SK-MEL-5 (cell line): ENCODE measurements at places on chromosomes 3 and 15.

GRCh38 chr3:28645149-28645548, 296.5 kb upstream of the AZI2 start:
- DNase-seq, result no peak

GRCh38 chr3:168034152-168034928, 61.4 kb downstream of the GOLIM4 start:
- no peak for DNase-seq

DNA sequence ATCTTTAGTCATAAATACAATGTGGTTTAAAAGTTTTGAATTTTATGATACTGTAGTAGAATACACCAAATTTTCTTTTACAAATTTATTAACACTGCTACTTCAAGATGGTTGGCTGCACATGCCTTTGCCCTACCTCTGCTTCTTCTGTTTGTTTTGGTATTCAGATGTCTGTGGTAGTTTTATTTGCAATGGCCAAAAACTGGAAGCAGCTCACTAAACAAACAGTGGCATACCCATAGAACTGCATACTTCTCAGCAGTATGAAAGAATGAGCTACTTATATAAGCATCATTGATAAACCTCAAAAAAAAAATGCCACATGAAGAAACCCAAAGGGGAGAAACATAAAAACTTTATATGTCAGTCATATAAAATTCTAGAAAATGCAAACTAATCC, 19.5 kb downstream of the ARIH2 start:
- DNase-seq, result no peak

DNA sequence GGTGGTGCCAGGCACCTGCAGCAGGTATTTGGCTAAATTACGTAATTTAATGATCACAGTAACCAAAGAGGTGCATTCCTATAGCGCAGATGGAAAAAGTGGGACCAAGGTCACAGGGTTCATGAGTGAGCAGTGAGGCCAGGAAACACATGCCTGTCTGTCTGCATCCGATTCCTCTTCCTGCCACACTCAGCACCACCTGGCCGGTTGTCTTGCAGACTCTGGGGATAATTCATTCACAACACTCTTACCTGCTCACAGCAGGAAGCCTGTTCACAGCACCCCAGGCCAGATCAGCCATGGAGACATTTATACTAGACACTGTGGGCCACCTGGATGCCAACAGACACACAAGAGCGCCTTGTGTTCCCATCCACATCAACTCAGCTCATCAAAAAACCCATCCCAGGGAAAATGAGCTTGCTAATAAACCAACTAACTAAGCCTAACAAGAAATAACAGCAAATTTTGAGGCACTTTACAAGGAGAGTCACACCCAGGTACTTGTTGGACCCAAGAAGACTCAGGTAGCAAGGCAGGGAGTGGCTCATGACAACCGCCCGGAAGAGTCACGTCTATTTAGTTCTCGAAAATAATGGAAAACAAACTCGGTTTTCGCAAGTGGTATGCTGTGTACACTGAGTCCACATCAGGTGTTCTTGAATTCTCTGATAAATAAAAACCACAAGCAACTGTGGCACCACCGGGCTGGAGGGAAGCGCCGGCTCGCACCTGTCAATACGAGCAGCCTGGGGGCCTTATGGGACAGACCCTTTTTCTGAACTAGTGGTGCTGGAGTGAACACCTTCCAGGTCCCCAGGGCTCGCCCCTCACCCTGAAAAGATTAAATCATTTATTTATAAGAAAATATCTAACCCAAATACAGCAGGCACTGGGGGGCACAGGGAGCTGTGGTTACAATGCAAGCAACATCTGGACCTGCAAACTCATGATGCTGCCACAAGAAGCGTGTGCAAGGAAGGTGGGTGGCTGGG, 40.5 kb downstream of the FAM174B start:
- no peak for DNase-seq

- DNase-seq, result no peak
Observed at GRCh38 chr15:86016750-86017149, 62.9 kb upstream of the AGBL1 start.

GRCh38 chr3:160012108-160012507, 23.5 kb downstream of the IL12A start:
- no peak for DNase-seq

DNA sequence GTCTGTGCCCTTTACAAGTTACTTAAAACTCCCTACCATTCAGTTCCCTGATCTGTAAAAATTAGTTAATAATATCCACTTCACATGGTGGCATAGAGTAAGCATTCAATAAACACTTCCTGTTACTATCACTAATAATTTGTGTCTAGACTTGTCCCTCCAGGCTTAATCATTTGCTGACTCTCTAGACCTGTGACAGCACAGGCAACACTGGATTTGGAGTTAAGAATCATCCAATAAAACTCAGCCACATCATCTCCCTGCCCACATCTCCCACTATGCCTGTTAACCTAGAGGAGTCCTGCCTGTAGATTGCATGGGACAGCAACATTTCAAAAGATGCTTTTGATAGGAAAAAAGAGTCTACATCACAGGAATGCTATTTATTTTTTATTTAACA, 564.6 kb downstream of the MFSD1 start:
- DNase-seq, result no peak

GRCh38 chr15:55197362-55197705, 593 bp upstream of the RSL24D1 start:
- no peak for DNase-seq

GRCh38 chr3:174986685-174987084, 127.6 kb downstream of the NAALADL2 start:
- no peak for DNase-seq

DNA sequence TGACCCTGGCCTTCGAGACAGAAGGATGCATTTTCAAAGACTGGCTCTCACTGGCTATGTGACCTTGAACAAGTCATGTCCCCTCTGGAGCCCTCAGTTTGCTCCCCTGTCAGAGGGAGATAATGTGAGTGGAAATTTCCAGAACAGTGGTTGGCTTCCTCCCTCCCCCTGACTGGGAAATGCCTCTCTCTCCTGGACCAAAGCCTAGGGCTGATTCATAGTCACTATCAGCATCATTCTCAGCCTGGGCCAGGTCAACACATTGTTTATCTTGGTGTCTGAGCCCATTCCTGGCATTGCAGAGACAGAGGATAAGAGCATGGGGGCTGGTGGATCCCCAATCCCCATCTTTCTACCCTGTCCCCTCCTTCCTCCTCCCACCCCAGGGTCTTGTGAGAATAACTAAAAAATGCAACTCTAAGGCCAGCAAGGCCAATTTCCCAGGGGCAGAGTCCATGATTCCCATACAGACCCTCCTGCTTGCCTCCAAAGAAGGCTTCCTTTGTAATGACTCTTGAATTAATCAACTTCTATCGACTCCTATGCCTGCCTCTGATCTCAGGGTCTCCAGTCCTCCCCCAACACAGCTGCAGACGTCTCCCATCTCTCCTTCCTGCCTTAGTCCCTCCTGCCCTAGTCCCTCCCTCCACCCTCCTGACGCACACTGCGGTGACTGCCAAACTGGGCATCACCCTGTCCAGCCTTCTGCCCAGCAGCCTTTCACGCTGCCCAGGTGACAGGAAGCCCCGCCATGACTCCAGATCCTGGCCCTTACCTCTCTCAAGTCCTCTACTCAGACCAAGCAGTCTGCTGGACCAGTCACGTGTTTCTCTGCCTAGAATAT, 35.4 kb upstream of the CORO2B start:
- DNase-seq, result no peak

DNA sequence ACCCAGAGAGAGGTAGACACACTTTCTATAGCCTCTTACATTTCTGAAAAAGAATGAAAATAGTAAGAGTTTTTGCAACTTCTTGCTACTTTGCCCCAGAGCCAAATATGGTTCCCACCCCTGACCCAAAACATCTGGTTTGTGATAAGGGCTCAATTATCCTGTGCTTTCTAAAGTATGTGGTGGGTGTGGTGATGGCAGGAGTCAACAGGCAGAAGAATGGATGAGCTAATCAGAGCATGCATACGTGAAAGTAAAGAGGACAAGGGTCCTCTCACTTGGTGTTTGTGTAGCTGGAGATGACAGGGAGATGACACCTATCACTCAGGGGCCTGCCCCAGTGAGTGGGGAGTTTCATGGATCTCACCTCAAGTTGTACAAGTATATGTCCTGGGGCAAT, 19.1 kb downstream of the KBTBD8 start:
- no peak for DNase-seq

DNA sequence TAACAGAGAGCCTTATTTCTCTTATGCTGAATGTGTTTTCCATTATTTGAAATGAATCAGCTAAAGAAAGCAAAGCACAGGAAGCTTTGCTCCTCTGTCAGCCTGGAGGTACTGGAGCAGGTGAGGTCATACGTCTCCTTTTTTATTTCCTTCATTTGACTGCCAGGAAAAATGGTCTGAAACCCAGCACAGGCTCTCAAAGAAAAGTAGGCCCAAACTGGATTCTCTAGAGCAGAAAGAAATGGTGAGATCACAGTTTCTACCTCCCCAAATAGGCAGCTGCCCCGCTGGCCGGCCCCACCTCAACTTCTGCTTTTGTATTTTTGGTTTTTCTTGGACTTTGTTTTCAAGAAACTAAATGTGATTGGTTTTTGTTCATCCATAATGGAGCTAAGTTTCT, 95.1 kb downstream of the RPL39L start:
- no peak for DNase-seq

GRCh38 chr3:156627946-156628569, 46.3 kb upstream of the TIPARP start:
- no peak for DNase-seq

GRCh38 chr15:75109021-75109735, 85.8 kb downstream of the PPCDC start:
- no peak for DNase-seq

DNA sequence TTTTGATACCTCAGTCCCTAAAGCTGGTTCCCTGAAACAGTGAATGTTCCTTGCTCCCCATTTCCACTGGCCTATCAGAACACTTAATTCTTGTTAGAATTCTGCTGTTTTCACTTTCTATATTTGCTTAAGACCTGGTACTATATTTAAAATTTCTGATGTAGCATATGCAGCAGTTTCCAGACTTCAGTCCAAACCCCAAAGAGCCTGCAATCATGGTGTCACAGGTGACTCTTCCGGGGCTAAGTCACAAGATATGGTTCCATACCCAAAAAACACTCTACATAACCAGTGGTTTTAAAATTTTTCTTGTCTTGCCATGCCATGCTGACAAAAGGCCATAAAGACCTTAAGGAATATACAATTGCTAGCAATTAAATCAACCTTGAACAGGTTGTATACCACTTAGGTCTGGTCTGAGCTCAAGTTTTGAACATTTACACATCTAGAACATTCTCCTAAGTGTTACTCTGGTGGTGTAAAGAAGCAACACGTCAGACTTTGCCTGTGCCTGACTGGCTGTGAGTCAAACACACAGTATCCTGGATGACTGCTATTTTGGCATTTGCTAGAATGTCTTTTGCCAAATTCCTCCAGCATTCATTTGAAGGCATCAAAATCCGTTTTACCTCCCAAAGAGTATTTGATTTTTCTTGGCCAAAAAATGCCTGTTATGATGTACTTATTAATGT, 160.0 kb downstream of the FRMD5 start:
- no peak for DNase-seq
